Activated gamma-delta T cell treated with anti-CD3 and anti-CD28 coated beads, Interleukin-2, amount 50 U/mL, for 16 hours (primary cell): ENCODE measurements at places on chromosomes 11 and 22.

- DNase-seq = peak; percentile 46
These were observed 31.4 kb downstream of the CREB3L1 start for GRCh38 chr11:46308631-46309419.

- no peak for DNase-seq
These were observed 188.7 kb downstream of the CTTN start for GRCh38 chr11:70587075-70587389.

- DNase-seq = no peak
These were observed 333.9 kb upstream of the C11orf87 start for GRCh38 chr11:109088086-109088485.

DNA sequence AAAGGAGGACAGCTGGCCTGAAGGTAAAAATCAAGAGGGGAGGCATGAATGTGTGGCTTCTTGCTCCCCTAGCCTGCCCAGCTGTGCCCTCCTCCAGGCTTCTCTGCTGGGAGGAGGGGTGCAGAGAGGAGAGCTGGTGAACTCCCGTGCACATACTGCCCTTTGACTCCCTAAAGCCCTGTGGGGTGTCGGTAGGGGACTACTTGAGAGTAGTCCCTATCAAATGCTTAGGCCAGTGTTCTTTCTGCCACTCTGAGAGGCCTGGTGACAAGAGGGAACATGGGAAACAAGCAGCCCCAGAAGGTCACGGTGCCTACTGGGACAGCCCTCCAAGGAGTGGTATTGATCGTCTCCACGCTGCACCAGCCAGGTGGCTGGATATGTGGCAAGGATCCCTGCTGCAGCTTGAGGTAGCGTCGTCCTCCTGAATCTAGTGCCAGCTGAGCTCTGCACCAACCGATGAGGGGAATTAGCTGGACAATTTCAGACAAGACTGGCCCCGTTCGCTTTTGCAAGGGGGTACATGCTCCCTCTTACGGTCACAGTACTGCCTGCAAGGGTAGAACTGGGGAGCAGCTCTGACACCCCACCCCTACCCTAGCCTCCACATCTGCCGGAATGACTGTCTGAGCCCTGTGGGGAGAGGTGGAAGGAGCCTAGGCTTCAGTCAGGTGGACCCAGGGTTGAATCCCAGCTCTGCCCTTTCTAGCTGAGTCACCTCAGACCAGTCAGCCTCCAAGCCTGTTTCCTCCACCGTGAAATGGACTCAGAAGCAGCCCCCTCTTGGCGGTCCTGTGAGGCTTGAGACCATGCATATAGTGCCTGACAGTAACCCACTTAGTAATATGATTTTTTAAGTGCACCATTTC is 17.1 kb upstream of the C11orf96 start:
- no peak for DNase-seq

DNA sequence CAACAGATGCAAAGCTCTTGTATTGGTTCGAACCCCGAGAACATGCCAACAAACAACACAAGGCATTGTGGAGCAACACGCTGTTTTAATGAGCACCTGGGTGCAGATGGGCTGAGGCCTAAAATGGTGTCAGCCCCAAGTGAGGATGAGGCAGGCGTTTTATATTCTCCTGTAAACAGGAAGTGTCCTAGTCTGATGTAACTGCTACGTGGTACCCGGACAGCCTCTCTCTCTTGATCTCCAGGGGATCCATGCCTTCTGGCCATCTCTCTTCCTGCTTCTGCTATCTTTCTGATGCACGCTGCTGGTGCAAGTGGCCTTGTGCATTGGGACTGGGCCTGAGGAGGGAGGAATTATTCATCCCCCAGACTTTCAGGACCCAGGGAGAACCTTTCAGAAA is 19.4 kb upstream of the VSTM5 start:
- DNase-seq = no peak
